ENCODE measurements at places on chromosomes 16 and 17.
A peak's percentile ranks its signal among the peaks of the same experiment; 100 is the strongest.

DNA sequence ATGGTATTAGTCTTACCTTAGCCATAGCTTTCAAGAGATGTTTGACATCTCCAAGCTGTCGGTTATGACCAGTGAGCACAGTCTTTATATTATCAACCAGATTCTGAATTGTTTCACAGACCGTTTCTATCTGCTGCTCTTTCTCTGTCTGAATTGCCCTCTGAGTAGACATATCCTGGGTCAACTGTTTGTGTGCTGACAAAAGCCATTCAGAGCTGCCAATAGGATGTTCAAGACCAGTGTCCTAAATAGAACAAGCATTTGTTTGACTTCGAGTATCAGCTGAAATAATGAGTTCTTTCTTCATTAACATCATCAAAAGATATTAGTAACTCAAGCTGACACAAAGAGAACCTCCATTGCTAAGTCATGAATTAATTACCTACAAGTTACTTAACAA is 14.9 kb upstream of the ARL6IP1 start:
- no peak for DNase-seq

DNA sequence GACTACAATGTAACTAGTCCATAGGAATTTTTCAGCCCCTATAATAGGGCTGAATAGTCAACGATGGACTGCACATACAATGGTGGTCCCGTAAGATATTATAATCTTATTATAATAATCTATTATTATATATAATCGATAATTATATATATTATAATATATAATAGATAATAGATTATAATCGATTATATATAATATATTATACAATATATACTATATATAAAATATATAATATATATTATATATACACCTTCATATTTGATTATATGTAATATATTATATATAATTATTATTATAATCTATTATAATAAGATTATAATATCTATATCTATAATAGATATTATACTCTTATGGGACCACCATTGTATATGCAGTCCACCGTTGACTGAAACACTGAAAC is 238.8 kb downstream of the XYLT1 start:
- DNase-seq: no peak

DNA sequence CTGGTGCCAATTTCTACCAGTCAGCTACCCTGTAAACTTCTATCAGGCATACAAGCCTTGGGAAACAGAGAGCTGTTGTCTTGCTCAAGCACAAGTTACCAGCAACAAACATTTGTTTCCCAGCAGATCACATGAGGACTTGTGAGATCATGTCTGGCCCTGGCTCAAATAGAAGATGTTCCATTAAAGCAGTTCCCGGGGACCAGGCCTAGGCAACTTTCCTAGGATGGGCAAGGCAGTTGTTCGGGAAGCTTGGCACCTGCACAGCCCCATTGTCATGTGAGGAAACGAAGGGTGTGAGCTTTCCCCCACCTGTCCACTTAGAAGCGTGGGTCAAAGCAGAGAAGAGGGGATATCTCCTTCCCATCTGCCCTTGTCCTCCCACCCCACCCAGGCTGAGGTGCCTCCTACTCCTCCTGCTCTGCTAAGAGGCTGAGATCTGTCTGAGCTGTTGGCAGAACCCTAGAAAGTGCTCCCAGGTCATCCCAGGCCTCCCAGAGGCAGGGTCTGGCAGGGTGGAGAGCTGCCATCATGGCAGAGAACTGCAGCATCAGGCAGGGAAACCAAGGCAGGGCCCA is 11.2 kb upstream of the SLC47A2 start:
- no peak for DNase-seq

GRCh38 chr17:16915752-16916556 is 56.0 kb downstream of the TNFRSF13B start:
- DNase-seq: no peak

GRCh38 chr17:20103454-20104446 is 94.6 kb downstream of the SPECC1 start:
- DNase-seq: no peak

DNA sequence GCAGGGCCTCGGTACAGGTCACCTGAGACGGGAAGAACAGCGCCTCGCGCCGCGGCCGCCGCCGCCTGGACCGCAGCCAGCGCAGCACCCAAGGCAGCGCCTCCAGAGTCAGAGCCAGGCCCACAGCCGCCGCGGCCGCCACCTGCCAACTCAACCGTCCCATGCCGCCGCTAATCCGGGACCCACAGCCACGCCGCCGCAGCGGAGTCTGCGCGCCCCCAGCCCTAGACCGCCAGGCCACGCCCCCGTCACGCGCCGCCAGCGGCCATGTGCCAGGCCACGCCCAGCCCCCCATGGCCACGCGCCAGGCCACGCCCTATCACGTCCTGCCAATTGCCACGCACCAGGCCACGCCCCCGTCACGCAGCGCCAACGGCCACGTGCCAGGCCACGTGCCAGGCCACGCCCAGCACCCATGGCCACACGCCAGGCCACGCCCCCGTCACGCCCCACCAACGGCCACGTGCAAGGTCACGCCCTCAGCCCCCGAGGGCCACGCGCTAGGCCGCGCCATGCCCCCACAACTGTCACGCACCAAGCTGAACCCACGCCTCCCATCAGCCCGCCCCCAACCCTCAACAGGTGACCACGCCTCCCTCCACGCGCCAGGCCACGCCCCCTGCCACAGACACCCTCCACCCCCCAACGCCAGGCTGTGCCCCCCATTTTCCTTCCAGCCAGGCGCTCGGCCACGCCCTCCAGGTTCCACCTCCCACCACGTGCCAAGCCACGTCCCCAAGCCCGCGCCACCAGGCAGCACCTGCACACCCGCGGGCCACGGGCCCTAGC is at the start of gene PLD6:
Gene PLD6, minus strand, starts transcription at position 210 of the 789 bp plus-strand sequence. Its CDS starts 47 bp downstream, at position 163.
- DNase-seq: peak; percentile 93

All from activated CD4-positive, alpha-beta T cell treated with anti-CD3 and anti-CD28 coated beads, Interleukin-2, amount 50 U/mL, for 1 hour (primary cell).